Brain microvascular endothelial cell (primary cell): ENCODE measurements at places on chromosomes 6 and 20.

DNA sequence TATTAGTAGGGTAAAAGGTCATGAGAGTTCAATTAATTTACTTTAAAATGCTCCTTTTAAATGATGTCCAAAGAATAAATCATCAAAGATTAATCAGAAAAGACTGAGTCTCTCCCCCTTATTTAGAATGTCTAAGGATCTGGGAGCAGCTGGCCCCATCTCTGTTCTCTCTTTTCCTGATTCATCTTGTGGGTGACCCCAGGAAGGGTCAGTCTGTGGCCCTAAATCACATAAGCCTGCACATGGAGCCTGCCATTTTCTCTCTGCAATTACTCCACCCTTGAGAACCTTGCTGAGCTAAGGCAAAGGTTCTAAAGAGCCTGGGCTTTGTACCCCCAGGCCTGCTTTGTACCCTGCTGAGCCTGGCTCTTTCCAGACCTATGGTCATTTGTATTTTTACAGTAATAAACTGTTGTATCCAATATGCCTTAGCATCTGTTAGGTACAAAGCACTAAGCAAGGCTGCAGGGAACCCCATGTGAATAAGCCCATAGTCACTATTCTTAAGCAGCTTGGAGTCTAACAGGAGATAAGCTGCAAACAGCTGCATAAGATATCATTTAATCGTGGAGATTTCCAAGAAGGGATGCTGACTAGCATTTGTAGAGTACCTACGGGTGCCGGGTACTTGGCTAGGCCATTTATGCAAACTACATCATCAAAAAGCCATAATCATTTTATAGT, 431.0 kb upstream of the MARCKS start:
- DNase-seq, result no peak

GRCh38 chr6:41715795-41716515, 19.5 kb downstream of the TFEB start:
- DNase-seq, result no peak

- no peak for DNase-seq
Observed at GRCh38 chr6:150347845-150348244, 21.0 kb upstream of the IYD start.

- no peak for DNase-seq
Observed at GRCh38 chr6:7343546-7344475, 30.8 kb upstream of the SSR1 start.

- DNase-seq, result no peak
Observed at GRCh38 chr6:25402125-25402524, 123.0 kb downstream of the CARMIL1 start.

GRCh38 chr6:1616701-1617463, 7.2 kb downstream of the FOXC1 start:
- no peak for DNase-seq

GRCh38 chr20:39112178-39112743, 150.1 kb downstream of the DHX35 start:
- DNase-seq, result peak; percentile 22

DNA sequence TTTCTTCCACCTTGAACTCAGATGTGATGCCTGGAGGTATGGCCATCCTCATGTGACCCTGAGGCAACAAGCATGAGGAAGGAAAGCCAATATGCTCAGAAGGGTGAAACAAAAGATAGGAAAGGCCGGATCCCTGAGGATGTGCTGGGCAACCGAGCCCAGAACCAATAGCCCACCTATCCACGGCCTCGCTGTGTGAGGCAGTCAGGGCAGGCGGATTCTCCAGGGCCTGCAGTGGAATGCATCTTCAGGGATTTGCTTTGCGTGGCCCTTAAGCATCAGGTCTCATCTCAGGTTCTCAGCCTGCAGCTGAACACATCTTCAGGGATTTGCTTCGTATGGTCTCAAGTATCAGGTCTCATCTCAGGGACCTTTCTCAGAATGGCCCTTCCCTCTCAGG, 139.8 kb downstream of the ANKRD60 start:
- no peak for DNase-seq

GRCh38 chr6:127886603-127887002, 14.3 kb downstream of the THEMIS start:
- DNase-seq, result no peak

DNA sequence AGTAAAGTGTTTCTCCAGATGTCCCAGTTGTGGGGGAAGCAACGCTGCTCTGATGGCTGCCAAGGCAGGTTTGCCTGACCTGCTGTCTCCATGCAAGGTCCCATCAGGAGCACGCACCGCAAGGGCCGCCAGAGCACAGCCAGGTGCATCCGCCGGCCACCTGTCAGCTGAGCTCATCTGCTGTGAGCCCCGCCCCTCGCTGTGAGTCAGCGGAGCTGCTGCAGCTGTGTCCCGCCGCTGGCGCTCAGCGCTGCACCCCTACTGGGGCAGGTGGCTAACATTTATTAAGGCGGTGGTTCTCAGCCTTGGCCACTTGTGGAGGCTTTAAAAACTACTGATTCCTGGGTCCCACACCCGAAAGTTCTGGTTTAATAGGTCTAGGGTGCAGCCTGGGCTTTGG, 225.7 kb downstream of the UST start:
- no peak for DNase-seq

DNA sequence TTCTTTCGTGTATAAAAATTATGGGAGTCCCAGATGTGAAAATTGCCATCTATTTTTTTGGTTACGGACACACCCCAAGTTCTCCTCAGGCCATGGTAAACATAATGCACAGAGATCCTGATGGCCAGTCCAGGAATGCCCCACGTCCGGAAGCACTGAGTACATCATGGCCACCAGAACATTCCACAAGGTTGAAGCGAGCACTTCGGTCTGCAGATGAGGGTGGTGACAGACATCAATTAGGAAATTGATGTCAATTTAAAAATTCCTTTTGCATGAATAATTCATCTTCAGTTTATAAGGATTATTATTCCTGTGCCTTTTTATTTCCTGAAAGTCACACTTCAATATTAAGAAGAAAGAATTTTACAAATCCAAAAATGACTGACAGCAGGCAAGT, 13.2 kb upstream of the EXOC2 start:
- DNase-seq, result no peak

DNA sequence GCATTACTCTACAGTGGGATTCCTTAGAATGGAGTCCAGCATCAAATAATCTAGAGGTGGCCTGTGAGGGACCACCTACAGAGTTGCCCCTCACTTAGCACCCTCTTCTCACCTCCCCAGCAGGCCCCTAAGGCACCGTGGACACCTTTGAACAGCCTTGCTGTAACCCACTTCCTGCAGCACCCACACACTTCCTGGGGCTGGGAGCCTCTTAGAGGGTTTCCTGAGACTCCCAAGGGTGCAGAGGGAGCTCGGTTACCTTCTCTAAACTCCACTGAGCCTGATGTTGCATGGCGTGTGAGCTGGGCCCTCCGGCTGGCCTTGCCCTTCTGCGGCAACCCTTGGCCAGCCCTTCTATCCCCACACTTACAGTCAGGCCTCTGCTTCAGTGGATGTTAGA, 7.3 kb upstream of the SIRPG start:
- DNase-seq, result no peak

- no peak for DNase-seq
Observed at GRCh38 chr6:2765896-2766766, 938 bp downstream of the WRNIP1 start.

DNA sequence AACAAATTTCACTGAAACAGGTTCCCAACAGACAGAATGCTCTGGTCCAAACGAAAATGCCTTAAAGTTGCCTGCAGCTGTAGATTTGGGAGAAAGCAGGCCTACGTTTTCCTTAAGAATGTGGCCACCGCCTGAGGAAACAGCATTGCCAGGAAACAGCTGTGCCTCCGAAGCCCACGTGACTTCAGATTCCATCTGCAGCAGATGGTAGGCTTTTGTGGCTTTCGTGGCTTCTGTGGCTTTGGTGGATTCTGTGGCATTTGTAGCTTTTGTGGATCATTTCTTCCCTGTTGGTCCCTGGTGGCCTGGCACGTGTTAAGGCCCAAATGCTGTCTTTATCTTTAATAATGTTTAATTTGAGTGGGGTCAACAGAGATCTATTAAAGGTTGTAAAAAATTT, 222.9 kb downstream of the TTLL2 start:
- peak; percentile 4 for DNase-seq

GRCh38 chr20:38307371-38308046, 3.6 kb downstream of the BPI start:
- DNase-seq, result peak; percentile 67

GRCh38 chr20:45044601-45045000, 56.3 kb downstream of the KCNS1 start:
- no peak for DNase-seq

- no peak for DNase-seq
Observed at GRCh38 chr6:71454056-71454455, 165.4 kb downstream of the OGFRL1 start.

- no peak for DNase-seq
Observed at GRCh38 chr6:83613378-83613777, 95.5 kb downstream of the SNAP91 start.

DNA sequence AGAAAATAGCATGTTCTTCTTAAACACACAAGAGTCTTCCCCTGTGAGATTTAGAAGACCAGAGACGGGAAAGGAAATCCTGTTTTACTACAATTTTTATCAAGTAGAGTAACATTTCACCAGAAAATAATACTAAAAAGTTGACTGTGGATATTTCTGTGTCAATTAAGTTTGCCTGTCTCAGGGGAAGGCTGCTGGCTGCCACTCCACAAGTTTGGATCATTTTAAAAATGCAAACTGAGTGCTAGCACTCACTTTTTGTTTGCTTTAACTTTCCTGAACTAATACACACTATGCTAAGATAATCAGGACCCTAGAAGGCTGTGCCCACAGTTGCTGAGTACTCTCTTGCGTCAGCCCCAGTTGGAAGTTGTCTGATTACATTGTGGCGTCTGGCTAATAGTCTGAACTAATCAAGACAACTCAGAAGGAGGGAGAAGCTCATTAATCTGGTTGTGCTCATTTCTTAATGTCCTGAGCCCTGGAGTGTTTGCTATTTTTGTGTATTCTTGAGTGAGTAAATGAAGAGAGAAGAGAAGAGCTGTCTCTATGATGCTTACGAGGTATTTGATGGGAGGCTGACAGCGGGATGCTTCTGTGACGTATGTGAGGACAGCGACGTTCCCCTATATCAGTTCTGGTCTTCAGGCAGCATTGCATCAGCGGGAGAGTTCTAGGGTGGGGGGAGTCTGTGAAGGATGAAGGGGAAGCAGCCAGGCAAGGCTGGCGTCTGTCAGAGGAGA, 664.2 kb downstream of the QKI start:
- DNase-seq, result no peak

- no peak for DNase-seq
Observed at GRCh38 chr6:13304101-13304500, 24.2 kb downstream of the TBC1D7 start.

DNA sequence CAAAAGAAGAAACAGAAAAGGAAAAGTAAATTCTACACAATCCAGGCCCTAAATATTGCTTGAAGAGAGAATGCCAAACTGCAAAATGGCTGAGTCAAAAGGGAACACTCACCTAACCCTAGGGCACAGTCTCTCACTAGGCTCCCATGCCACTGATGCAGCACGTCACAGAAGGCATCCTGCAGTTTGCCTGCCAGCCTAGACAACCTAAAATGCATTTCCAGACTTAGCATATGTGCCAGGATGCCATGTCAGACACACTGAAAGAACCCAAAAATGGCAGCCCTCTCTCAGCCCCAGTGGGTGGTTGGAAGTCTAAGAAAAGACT, 10.6 kb upstream of the SIRPD start:
- DNase-seq, result no peak
